ENCODE measurements at places on chromosomes 5 and 9.

DNA sequence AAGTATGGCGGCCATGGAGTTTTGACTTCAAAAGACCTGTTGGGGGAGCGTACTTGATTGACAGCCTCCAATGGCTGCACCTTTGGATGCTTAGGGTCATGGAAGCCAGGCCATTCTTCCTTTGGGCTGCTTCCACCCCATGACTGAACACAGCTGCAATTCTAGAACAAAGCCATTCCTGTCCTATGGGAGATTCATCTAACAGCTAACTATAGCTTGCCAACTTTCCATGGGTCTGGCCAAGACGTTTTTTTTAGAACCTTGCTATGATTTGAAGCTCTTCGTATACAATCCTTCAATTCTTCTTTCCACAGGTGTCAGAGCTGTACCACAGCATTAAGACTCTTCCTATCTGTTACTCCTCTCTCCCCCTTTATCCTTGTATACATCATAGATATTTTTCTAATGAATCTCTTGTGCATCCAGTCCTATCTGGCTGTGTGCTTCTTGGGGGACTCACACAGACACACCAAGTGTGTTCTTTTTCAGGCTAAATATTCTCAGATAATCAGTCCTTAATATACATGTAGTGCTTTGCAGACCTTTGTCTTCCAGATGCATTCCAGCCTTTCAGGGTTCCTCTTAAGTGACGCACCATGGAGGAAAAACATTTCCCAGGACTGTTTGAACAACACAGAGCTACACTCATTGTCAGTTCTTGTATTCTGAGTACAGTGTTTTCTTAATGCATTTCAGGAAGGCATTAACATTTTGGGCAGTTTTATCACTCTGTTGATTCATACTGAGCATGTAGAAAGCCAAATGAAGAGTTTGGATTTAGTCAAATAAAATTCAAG lies 198.9 kb downstream of the TAF11L14 start:
- no peak for DNase-seq

DNA sequence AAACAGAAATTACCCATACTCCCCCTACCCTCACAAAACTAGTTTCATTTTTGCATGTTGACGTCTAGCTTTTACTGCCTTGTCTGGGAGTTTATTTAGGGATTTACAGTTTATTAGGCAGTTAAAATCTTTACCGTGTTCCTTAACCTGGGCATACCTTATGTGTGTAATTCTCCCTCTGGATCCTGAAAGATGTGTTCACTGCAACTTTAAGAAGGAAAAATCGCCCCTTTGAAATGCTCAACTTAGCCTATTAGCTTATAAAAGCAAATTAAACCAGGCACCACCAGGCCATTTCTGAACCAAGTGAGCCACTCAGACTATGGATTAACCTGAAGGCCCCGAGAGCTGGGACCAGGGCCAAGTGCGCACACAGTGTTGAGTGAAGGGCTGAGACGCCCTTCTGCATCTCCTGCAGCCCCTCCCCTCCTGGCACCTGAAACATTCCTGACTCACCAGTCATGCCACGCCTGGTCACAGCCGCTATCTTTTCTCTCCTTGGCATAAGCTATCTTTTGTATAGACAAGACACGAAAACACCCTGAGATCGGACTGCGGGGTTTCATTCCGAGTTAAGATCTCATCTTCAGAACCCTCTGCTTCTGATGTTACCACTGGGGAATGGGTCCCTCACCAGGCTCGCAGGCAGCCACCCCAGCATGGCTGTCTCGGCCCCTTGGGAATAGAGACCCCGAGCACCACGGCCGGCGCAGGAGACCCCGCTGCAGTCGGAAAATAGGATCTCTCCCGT lies 111.9 kb downstream of the ROR2 start:
- no peak for DNase-seq

- no peak for DNase-seq
Observed at GRCh38 chr9:126531591-126531990, 82.1 kb upstream of the LMX1B start.

DNA sequence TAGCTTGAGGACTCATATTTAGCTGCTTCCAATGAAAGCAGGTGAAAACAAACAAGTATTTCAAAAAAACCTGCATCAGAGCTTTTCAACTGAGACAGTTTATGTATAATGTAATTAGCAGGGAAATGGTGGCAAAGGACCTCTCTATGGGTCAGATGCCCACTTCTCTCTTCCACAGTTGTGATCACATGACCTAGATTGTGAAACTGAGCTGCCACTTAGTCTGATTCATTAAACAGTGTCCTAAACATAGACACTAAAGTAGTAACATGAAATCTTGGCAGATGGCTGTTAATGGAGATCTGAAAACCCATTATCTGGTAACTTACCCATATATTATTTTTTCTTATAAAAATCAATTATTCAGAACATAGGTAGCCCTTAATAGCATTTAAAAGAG lies 663.6 kb upstream of the RIOK2 start:
- no peak for DNase-seq

DNA sequence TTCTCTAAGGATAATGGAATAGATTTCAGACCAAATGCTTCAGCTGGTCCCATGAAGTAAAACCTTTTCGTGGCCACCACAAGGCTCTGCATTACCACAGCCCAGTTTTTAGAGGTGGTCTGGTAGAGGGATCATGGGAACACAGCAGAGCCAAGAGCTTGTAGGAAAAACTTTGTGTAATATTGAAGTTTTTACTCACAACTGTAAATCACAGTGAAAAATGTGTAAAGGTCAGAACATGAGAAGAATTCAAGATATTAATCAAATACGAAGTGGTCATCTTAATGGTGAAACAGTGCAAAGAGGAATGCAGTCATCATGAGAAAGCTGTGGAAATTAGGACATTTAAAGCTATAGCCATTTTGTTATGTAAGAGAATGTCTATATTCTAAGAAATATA lies 197.5 kb downstream of the NPR3 start:
- DNase-seq: no peak

- no peak for DNase-seq
Observed at GRCh38 chr5:103474677-103475076, 87.9 kb downstream of the NUDT12 start.

- no peak for DNase-seq
Observed at GRCh38 chr9:132983491-132984201, 5.2 kb downstream of the GFI1B start.

- DNase-seq: no peak
Observed at GRCh38 chr9:111902391-111903139, 6.0 kb downstream of the UGCG start.

DNA sequence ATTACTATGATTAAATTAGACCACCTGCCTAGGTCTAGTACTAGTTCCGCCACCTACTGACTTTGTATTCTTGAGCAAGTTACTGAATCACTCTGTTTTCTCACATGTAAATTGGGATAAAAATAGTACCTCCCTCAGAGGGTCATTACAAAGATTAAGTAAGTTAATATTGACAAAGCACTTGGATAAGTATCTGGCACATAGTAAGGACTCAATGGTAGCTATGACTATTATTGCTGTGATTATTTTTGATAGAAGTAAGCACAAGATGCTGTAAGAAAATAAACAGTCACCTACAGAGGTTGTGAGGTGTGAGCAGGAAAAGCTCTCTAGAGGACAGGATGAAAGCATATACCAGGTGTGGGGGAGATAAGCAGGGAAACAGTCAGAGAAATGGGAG lies 173.1 kb upstream of the PAPPA start:
- no peak for DNase-seq

- DNase-seq: no peak
Observed at GRCh38 chr5:81161012-81161601, 72.0 kb upstream of the CKMT2 start.

- no peak for DNase-seq
Observed at GRCh38 chr5:21817668-21818369, 1035.3 kb downstream of the CDH12 start.

GRCh38 chr5:124180299-124180874 lies 566.1 kb downstream of the ZNF608 start:
- DNase-seq: no peak

DNA sequence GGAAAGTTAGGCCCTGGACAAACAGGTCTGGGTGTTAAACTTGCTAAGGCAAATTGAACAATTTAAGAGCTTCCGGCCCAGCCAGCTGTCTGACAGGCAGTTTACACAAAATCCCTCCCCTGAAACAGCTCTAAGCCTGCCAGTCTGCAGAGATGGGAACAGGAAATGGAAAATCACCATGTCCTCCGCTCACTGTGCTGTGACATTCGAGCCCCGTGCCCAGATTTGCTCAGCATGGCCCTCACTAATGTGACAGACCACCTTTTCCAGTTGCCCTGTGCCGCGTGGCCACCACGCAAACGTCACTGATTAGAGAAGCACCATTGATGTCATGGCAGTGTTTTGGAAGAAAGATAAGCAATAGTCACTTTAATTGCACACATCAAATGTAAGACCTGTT lies 41.0 kb downstream of the CCNJL start:
- no peak for DNase-seq

- no peak for DNase-seq
Observed at GRCh38 chr9:99128133-99128406, 23.2 kb downstream of the TGFBR1 start.

DNA sequence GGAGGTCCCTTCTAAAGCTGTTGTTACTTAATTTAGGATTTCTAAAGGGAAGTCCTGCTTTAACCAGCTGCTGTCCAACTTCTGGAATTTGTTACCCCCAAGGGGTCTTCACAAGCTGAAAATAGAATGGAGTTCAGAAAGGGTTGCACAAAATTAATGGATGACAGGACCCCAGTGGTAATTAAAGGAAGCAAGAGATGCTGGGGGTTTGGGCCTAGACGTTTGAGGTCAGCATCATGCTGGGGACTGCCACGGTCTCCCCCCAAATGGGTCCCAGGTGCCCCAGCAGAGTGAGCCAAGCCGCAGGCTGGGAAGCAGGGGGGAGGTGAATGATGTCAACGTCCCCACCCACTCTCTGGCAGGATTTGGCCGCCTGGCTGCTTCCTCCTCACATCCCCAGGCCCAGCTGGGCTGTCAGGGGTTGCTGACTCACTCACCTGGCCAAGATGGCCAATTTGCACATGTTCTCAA lies 97.5 kb upstream of the ARAP3 start:
- DNase-seq: no peak

DNA sequence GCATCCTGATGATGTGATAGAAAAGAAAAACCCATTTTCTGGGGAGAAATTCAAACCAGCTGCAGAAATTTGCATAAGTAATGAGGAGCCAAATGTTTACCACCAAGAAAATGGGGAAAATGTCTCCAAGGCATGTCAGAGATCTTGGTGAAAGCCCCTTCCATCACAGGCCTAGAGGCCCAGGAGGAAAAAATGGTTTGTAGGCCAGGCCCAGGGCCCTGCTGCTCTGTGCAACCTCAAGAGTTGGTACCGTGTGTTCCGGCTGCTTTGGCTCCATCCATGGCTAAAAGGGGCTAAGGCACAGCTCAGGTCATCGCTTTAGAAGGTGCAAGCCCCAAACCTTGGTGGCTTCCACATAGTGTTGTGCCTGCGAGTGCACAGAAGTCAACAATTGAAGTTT lies 543.1 kb downstream of the ZNF608 start:
- no peak for DNase-seq

- DNase-seq: no peak
Observed at GRCh38 chr5:43563321-43563720, 6.4 kb upstream of the PAIP1 start.

DNA sequence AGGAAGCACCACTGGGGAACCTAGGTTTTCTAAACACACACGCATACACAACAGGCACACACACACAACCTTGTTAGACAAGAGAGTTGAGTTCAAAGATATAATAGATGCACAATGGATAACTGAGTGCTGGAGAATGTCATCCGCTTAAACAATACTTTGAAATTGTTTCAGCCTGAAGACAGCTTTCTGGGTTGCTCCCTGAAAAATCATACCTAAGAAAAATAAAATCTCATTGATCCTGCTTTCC lies 126.1 kb downstream of the TMEM161B start:
- no peak for DNase-seq

DNA sequence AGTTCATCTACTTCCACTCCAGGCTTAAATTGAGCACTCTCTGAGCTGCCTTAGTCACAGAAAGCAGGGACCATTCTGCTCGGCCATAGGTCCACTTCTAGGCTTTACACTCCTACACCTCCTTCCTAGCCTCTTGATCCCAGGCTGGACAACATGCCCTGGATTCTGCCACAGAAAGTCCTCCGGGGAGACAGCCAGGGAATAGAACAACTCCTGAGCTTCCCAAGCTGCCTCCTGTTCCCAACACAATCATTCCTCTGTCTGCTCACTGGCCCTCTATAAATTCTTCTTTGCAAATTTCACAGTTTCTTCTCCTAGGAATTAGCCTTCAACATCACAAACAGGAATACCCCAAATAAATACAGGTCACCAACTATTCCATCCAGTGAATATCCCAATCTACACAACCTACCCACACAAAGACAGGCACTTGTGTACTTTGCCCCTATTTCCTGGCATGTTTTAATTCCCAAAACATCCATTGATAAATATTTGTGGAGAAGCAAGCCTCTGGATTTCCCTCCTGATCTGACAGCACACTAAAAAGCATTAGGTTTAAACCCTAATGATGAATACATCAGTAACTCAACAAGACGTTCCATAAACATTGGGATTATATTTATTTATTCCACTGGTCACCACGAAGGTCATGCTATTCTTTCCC lies 125.5 kb downstream of the ENC1 start:
- DNase-seq: no peak

DNA sequence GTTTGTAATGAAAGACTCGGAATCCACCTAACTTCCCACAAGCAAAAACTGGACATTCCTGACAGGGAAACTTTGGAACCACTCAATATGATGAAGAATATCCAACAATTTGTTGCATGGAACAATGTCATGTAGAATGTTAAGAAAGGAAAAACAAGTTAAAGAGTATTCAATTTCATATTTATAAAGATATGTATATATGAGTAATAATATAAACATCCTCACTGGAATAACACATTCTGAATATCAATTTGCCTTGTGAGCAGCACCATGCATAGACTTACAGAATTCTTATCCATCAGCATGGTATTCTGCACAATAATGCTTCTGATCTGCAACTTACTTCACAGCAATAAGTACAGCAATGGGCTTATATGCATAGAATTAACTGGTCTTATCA lies 650.3 kb downstream of the SEMA5A start:
- no peak for DNase-seq

DNA sequence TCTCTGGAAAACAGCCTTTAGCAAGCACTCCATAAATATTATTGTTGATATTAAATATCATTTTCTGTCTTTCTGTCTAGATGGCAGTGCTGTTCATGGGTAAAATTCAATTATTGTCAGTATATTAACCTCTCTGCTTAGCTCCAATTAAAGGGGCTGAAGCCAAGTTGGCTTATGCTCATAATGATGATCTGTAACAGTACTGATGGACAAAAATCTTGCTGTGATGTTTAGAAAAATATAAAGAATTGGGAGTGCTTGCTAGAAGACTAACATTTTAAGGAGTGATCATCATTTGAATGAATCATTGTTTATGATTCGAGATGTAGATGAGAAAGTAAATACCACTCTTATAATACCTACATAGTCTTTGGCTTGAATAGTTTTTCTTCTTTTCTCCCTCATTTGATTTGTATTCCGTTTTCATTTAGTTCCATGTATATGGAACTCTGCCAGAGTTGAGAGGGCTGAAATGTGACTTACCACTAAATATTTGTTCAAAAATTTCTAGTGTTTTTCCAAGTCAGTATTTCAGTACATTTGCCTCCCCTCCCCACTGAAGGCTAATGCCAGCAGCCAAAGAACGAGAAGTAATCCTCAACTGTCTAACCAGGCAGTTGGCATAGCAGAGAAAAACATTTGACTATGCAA lies 538.3 kb downstream of the CSNK1G3 start:
- no peak for DNase-seq

All from activated CD8-positive, alpha-beta memory T cell treated with anti-CD3 and anti-CD28 coated beads for 1 hour (primary cell).